ENCODE measurements at places on chromosomes 4 and X. TPM values are rescaled to one million over a fixed set of nuclear protein-coding genes. Genes with fewer than 3 reads are reported as not detected.
A peak's percentile ranks its signal among the peaks of the same experiment; 100 is the strongest.

Gene REST
- 39.5 TPM for total RNA-seq

DNA sequence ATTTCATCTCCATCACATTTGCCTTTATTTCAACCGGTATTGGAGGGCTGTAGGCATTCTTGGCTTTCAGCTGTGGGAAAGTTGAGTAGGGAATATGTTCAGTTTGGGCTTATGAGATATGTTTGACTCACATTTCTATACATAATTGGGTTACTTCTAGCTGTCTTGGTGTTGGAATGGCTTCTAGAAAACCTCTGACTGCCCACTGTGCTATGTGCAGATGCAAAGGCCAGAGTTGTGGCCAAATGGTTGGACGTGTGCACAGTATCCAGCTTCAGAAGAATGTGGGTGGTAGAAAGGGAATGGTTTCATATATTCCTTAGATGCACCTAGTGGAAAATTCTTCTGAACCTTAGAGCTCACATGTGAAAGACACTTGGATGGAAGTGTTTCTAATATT, 92.6 kb upstream of the H2AZ1 start:
- H3K4me1 ChIP-seq = no peaks in the 10 kb centered on the region
- H3K36me3 ChIP-seq = no peaks in the 10 kb centered on the region
- no peak overlapping the region for H3K4me3 ChIP-seq

- H3K36me3 ChIP-seq = no peaks in the 10 kb centered on the region
- no peak for ATAC-seq
- H3K4me1 ChIP-seq = no peaks in the 10 kb centered on the region
These were observed 117.7 kb upstream of the TMEM150C start for GRCh38 chr4:82679531-82679930.

Gene HSFX1
- total RNA-seq = 0.56 TPM

DNA sequence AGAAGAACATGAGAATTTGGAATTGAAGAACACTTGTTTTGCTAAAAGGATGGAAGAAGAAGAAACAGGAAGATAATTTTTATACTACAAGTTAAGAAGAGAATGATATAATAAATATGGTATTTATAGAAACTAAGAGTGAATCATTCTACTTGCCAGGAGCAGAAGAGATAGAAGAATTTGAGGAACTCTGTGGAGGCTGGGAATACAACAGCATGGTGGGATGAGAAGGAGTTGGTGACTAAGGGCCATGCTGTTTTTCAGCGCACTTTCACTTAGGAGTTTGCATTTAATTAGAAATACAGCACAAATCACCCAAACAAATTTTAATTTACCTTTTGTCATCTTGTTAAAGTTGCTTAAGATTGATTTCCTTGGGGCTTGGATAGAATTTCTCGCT, 20.5 kb downstream of the HADH start:
- no peak overlapping the region for H3K27ac ChIP-seq
- H3K27me3 ChIP-seq = no peaks in the 10 kb centered on the region
- H3K36me3 ChIP-seq = peaks cover 35% of the 10 kb centered on the region
- peaks cover 7% of the 10 kb centered on the region for H3K4me1 ChIP-seq
- no peak for ATAC-seq

Gene DMD
- total RNA-seq = 7.5 TPM

GRCh38 chr4:148778980-148779675, 336.9 kb upstream of the NR3C2 start:
- H3K4me1 ChIP-seq = no peaks in the 10 kb centered on the region
- no peak overlapping the region for H3K27ac ChIP-seq
- no peak overlapping the region for H3K4me3 ChIP-seq
- H3K27me3 ChIP-seq = peaks cover 4% of the 10 kb centered on the region
- no peaks in the 10 kb centered on the region for H3K36me3 ChIP-seq

- H3K4me3 ChIP-seq = no peak overlapping the region
- H3K27ac ChIP-seq = peak overlapping the region; percentile 68
- H3K36me3 ChIP-seq = no peaks in the 10 kb centered on the region
- peak; percentile 95 for ATAC-seq
These were observed 35.1 kb upstream of the CYP2U1 start for GRCh38 chr4:107896158-107896645.

DNA sequence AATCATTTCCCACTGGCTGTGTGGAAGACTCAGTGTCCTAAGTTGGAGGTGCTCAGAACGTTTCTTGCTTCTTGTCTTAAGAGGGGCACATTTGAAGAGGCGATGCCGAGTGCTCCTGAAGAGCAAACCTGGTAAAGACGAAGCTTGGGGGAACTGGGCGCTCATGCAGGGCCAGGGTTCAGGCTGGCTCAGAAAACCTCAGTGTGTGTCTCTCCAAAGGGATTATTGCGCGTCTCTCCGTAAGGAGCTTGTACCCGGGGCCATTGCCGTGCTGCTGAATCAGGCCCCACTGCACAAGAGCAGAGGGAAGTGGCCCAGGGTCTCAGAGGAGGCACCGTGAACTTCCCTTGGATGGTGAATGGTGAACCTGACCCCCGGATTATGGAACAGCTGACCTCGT, 44.4 kb downstream of the PSAPL1 start:
- no peak for ATAC-seq
- H3K27ac ChIP-seq = no peak overlapping the region

GRCh38 chrX:120791013-120791643, 84.5 kb downstream of the CT47B1 start:
- H3K4me3 ChIP-seq = peak overlapping the region; percentile 43
- no peak for ATAC-seq
- H3K27ac ChIP-seq = no peak overlapping the region
- H3K27me3 ChIP-seq = no peaks in the 10 kb centered on the region
- H3K36me3 ChIP-seq = no peaks in the 10 kb centered on the region
- peaks cover 5% of the 10 kb centered on the region for H3K4me1 ChIP-seq

Gene DCX
- total RNA-seq = not detected

Gene NEIL3
- total RNA-seq = 23.1 TPM

Gene SMR3B
- total RNA-seq = not detected

- no peak overlapping the region for H3K27ac ChIP-seq
- no peak for ATAC-seq
- no peaks in the 10 kb centered on the region for H3K4me1 ChIP-seq
- H3K4me3 ChIP-seq = no peak overlapping the region
- no peaks in the 10 kb centered on the region for H3K27me3 ChIP-seq
- no peaks in the 10 kb centered on the region for H3K36me3 ChIP-seq
These were observed 126.2 kb upstream of the ANXA10 start for GRCh38 chr4:167966143-167966542.

- H3K36me3 ChIP-seq = peaks cover 21% of the 10 kb centered on the region
- no peak for ATAC-seq
- peaks cover 6% of the 10 kb centered on the region for H3K4me1 ChIP-seq
- no peaks in the 10 kb centered on the region for H3K27me3 ChIP-seq
These were observed 96.5 kb upstream of the MAP3K15 start for GRCh38 chrX:19611636-19612376.

DNA sequence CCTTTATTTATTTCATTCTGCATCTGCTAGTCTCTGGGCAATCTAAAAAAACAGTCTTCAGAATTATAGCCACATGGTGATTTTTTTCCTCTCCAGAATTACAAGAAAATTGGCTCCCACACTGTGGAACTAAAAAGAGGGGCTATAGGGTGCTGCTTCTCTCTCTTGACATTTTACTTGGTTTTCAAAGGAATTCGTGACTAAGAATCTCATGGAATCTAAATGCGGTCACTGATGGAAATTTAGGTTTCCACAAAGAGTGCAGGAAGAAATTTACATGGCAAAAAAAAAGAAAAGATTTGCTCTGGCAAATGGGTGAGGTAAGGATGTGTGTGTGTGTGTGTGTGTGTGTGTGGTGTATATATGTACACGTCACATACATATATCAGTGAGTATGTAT, 10.2 kb downstream of the ATXN3L start:
- no peaks in the 10 kb centered on the region for H3K4me1 ChIP-seq
- no peaks in the 10 kb centered on the region for H3K27me3 ChIP-seq
- H3K4me3 ChIP-seq = no peak overlapping the region

GRCh38 chr4:666822-667544, 7.1 kb downstream of the ATP5ME start:
- H3K36me3 ChIP-seq = peaks cover 16% of the 10 kb centered on the region
- H3K4me1 ChIP-seq = no peaks in the 10 kb centered on the region
- H3K27ac ChIP-seq = no peak overlapping the region
- H3K27me3 ChIP-seq = no peaks in the 10 kb centered on the region

GRCh38 chrX:136823175-136823574, 42.4 kb upstream of the ARHGEF6 start:
- H3K4me3 ChIP-seq = no peak overlapping the region
- no peak overlapping the region for H3K27ac ChIP-seq
- no peaks in the 10 kb centered on the region for H3K4me1 ChIP-seq
- no peaks in the 10 kb centered on the region for H3K36me3 ChIP-seq
- no peak for ATAC-seq

Gene AVPR2
- 0.32 TPM for total RNA-seq

GRCh38 chr4:140738139-140738538, 18.0 kb downstream of the TBC1D9 start:
- no peak overlapping the region for H3K27ac ChIP-seq
- H3K4me1 ChIP-seq = no peaks in the 10 kb centered on the region
- H3K4me3 ChIP-seq = no peak overlapping the region
- no peaks in the 10 kb centered on the region for H3K36me3 ChIP-seq
- no peak for ATAC-seq

Gene JADE1
- total RNA-seq = 27.3 TPM

Gene MAGEA9B
- not detected for total RNA-seq
